Retina (tissue), 1 donor: ENCODE measurements at places on chromosomes 1 and 21.

GRCh38 chr1:224432672-224433040, 1.9 kb downstream of the WDR26 start:
- DNase-seq = no peak

DNA sequence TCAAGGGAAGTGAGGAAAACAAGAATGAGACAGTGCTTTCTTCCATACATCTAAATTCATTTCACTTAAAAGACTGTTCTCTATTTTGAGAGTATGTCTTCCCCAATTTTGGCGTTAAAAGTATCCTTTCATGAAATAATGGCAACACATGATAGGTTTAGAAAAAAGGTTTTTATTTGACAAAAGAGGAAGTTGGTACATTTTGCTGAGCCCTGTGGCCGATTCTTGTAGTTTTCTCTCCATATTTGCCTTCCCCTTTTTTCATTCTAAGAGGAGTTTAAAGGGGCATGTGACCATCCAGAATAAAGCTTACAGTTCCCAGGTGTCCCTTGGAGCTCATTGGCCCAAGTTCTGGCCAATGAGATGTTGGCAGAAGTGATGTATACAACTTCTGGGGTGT, 140.4 kb upstream of the KCNE2 start:
- no peak for DNase-seq

- DNase-seq = no peak
Observed at GRCh38 chr1:99768104-99768503, 1.7 kb upstream of the FRRS1 start.

DNA sequence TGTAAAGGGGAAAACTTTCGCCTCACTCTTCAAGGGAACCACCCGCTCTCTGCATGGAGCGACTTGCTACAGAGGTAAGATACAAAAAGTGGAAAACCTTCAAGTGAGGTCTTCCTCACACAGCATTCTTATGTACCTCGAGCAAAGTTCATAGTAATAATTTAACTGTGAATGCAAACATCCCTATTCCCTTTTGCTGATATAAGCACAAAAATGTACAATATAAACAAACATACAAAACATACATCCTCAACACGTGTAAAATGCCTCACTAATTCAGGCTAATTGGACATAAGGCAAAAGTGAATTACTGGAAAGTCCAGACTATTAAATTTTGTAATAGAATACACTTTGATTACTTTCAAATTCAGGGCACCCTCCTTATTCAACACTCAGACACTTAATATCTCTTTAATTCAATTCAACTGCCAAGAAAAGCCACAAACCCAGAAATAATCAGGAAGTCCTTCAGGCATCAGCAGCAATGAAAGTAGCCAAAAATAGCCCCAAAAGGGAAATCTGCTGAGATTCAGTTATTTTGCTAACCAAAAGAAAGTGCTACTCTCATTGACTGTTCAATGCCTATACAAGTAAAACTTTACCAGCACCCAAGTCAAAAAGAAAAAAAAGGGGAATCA, 15.2 kb upstream of the LMX1A start:
- no peak for DNase-seq

GRCh38 chr1:168843401-168843800, 114.4 kb upstream of the DPT start:
- no peak for DNase-seq

- DNase-seq = no peak
Observed at GRCh38 chr21:17536381-17536780, 23.5 kb downstream of the CXADR start.
